ENCODE measurements at places on chromosomes 12 and 14.
A peak's percentile ranks its signal among the peaks of the same experiment; 100 is the strongest.

DNA sequence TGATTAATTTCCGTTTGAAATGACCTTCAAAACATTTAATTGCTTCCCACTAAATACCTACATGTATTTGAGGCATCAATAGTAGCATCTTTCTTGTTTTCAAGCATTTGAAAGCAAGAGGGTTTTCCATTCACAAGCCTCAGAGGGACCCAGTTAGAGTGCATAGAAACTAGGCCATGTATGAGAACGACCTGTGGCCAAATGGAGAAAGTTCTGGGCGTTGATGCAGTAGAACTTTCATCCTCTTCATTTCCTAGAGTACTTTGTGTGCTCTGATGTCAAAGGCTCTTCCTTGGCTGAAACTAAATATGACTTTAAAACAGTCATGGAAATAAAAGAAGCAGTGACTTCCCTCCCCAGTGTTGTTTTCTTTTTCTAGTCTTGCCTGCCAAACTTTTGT is 944 bp upstream of the DHRS7 start:
- DNase-seq, result no peak

GRCh38 chr14:26401179-26401968 is 196.5 kb downstream of the NOVA1 start:
- no peak for DNase-seq

DNA sequence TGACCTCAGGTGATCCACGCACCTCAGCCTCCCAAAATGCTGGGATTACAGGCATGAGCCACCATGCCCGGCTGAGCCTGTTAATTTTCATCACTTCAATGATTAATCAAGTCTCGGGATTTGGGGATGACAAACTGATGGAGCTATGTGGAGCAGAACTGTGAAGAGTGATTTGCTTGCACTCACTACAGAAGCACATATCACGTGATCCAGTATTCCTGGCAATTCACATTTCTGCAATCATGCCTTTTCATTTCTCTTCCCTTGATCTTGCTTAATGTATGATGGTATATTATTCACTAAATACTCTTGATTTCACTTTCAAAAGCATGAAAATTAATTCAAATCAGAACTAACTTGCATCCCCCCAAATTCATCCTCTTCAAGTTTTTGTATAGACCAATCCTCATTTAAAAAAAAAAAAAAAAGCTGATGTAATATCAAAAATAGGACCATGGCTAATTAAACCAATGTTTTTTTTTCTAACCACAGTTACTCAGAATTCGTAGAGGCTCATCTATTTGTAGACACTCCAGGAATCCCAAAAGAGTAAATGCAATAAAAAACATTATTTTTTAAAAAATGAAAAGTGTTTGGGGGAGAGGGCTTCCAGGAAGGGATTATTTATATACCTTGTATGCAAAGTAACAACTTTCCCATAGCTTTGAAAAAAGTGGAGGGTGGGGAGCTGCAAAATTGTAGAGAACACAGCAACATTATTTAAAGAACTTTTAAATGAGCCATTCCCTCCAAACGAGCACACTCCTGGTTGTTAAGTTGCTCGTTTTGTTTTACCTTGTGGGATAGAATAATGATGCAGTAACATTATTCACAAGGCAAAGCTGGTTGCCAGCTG is 7.0 kb upstream of the ATXN2 start:
- no peak for DNase-seq

- peak; percentile 93 for DNase-seq
These were observed 13.7 kb downstream of the COA8 start for GRCh38 chr14:103576371-103577024.

- peak; percentile 93 for DNase-seq
These were observed 5.8 kb downstream of the MARK3 start for GRCh38 chr14:103391048-103391447.

GRCh38 chr14:67961676-67962075 is 142.1 kb downstream of the RAD51B start:
- no peak for DNase-seq

- DNase-seq, result no peak
These were observed 551.7 kb downstream of the NRXN3 start for GRCh38 chr14:78721756-78722480.

- DNase-seq, result no peak
These were observed 121.6 kb downstream of the TMEM132C start for GRCh38 chr12:128388461-128389000.

GRCh38 chr14:31864937-31865855 is 211.9 kb upstream of the ARHGAP5 start:
- DNase-seq, result no peak

DNA sequence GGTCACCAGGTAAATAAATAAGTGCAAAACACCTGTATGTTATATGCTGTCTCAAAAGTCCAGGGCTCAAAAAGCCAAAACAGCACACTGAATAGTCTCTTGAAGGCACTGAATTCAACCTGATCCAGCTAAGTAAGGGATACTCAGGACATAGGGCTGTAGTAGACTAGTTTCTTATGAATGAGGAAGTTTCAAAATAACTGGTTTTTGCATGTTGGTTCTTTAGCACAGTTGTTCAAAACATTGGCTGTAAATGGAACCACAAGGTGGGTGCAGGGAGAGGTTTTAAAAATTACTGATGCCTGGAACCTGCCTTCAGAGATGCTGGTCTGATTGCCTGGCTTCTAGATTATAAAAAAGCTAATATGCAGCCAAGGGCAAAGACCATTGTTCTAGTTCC is 34.1 kb downstream of the NDUFA12 start:
- no peak for DNase-seq

GRCh38 chr12:63816031-63816430 is 28.5 kb upstream of the SRGAP1 start:
- no peak for DNase-seq

- DNase-seq, result no peak
These were observed 1.3 kb downstream of the PIWIL1 start for GRCh38 chr12:130338794-130339601.

GRCh38 chr14:19823765-19824164 is 20.2 kb downstream of the OR4N2 start:
- DNase-seq, result no peak

DNA sequence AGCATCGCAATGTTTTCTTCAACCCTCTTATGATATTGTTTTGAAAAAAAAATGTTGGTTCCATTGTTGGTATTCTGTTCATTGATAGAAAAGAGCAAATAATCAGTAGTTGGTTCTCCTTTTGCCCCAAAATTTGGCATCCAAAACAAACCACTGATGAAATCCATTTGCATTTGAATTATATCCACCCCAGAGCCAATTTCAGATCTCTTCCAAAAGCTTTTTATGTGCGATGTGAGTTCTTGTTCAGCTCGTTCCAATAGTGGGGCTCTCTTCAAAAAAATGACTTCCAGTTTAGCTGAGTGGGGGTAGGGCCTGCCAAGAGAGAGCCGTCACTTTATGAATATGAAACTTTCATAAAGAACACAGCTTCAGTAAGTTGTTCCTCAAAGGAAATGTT is 130.7 kb downstream of the DIO2 start:
- no peak for DNase-seq

DNA sequence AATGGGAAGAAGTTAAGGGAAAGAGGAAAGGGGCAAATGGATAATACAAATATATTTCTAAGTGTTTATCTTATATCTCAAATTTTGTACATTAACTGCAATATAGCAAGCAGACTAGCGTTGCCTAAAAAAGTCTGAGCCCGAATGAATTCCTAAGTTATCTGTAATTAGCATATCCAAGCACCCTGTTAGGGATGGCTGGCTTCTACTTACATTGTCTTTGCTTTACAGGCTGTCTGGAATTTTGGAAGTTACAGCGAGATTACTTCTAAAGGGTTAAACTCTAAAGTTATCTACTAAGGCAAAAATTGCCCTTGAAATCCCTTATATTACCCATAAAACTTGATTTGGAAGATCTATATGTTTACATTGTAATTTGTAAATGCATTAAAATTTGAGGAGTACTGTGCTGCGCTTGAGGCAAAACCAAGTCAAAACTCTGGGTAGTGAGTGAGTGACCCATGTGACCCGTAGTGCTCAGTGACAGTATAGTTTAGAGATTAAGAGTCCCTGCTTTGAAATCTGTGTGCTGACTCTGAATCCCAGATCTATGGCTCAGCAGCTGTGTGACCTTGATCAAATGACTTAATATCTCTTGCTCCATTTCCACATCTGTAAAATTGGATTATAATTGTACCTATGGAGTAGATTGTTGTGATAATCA is 17.3 kb upstream of the LIN7A start:
- DNase-seq, result no peak

GRCh38 chr12:65501093-65501621 is 222.7 kb downstream of the MSRB3 start:
- DNase-seq, result no peak

DNA sequence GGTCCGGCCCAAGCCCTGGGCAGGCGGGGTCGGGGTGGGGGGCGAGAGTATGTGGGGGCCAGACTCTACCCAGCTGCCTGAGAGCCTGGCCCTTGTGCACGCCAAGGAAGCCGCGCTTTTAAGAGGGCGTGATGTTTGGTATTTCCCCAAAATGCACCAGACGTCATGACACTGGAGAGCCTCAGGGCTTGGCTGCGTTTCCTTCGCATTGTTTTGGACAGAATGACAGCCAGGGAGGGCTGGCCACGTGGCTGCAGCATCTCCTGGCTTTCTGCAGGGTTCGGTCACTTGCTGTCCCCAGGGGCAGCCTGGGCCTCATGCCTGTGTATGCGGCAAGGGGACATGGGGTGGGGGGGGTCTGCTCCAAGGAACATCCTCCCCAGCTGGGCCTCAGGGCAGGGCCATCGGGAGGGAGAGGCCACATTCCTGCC is 16.1 kb upstream of the NUDT14 start:
- peak; percentile 36 for DNase-seq

DNA sequence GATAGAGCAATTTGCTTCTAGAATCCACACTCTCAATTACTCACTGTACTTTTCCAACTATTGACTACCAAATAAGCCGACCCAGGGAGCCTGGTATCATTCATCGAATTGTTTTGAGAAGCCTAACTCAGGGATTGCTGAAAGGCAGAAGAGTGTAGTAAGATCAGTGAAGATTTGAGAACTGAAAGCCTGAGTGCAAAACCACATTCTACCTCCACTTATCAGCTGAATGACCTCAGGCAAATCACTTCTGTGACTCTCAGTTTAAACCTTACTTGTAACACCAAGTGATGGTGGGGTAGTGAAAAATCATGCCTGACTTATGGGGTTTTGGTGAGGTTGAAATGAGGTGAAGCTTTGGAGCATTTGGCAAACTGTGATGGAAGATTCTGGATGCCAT is 126.1 kb upstream of the MAX start:
- DNase-seq, result no peak

DNA sequence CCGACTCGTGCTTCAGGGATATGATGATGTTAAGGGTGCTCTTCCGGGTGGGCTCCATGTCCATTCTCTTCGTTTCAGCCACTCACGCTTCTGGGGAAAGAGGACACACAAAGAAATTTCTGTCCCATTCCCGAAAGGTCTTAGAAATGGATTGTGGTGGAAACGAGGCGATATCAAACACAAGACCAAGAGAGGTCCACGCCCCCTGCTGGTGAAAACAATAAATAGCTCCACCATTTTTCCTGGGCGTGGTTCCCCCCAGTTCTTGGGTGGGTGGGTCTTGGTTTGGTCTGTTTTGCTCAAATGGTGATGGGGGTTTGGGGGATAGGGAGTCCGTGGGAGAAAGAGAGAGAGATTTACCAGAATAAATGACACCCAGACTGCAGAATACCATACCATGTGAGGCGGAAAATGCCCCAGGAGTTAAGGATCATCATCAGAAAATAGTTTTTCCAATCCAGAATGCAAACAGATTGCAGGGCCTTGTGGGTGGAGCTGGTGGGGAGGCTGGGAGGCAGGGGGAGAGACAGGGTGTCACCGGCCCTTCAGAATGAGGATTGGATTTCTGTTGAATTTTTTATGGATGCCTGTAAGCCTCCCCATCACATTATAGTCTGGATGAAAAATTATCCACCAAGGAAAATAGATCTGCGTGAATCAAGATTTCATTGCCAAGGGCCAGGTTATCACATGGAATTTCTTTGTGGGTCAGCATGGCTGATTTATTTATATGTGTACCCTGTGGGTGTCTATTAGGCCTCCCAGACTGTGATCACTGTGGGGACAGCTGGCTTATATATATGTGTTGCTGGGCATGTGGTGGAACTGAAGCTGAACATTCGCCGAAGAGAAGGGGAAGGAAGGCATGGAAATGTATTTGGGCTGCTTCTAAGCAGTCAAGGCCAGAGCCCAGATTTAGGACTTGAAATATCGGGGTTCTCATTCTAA is 55.8 kb downstream of the SRRM4 start:
- peak; percentile 1 for DNase-seq

- peak; percentile 57 for DNase-seq
These were observed 14.9 kb upstream of the HEATR5A start for GRCh38 chr14:31435276-31435675.

DNA sequence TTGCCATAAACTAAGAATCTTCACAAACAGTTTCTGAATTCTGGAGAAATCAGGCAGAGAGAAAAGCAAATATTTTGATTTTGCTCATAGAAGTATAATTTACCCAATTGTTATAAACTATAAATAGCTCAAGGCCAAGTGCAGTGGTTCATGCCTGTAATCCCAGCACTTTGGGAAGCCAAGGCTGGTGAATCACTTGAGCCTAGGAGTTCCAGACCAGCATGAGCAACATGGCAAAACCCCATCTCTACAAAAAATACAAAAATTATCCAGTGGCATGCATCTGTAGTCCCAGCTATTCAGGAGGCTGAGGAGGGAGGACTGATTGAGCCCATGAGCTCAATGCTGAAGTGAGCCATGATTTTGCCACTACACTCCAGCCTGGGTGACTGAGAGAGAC is 19.6 kb upstream of the MMP19 start:
- no peak for DNase-seq

GRCh38 chr12:117494833-117495655 is 133.6 kb upstream of the NOS1 start:
- no peak for DNase-seq

DNA sequence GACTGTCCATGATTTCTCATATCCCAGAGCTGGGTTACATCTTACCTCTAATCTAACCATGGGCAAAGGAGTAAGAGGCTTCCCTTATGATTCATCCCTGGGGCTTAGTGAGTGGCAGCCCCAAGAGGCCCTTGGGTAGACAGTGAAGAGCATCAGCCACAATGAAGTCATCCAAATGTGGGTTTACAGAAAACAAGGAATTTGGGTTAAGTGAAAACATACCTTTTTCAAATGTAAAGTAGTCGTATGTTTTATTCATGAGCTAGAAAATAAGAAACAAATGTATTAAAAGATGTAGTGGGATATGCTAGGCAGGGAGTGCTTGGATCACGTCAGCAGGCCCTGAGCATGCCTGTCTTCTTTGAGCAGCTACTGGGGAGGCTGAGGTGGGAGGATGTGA is 54.0 kb upstream of the ELK3 start:
- DNase-seq, result peak; percentile 38

GRCh38 chr12:121524196-121524916 is 56.5 kb downstream of the KDM2B start:
- no peak for DNase-seq
